ENCODE measurements at places on chromosomes 1 and 21.

DNA sequence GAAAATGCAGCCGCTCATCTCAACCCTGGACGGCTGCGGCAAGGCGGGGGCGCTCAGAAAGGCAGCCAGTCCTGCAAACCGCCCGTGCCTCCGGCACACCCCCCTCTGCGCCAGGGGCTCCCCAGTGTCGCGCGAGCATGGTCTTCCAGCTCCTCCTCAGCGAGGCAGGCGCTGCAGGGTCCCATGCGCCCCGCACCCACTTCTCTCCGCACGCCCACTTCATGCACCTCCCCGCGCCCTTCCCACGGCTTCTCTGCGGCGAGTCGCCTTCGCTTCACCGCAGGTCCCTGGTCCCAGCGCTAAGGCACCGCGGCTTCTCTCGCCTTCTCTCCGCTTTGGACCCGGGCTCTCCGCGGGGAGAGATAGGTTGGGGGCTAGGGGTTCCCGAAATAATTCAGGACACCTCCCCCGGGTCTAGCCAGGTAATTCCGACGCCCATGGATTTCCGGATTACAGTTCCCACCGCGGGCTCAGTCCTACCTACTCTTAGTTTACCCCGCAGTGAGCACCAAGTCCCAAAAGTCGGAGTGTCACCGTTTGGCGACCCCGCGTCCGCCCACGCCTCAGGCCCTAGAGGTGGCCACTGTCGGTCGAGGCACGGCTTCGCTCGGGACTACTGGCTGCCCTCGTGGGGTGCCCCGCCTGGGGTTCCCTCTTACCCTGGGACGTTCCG lies 67.5 kb downstream of the SYT2 start:
- no peak for DNase-seq

DNA sequence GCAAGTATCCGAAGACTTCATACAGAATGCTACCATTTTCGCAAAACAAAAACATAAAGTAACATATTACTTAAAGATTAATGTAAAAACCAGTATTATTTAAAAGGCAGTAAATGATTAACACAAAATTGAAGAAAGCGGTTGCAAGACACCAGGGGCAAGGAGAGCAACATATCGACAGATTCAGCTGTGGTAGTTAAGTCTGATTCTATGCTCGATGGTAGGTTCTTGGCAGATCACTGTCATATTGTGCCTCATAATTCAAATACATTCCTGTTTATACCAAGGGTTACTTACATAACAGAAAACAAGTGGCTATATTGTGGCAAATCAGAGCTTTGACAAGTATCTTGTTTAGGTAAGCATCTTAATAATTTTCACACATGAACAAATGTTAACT lies 37.7 kb downstream of the NRIP1 start:
- no peak for DNase-seq

DNA sequence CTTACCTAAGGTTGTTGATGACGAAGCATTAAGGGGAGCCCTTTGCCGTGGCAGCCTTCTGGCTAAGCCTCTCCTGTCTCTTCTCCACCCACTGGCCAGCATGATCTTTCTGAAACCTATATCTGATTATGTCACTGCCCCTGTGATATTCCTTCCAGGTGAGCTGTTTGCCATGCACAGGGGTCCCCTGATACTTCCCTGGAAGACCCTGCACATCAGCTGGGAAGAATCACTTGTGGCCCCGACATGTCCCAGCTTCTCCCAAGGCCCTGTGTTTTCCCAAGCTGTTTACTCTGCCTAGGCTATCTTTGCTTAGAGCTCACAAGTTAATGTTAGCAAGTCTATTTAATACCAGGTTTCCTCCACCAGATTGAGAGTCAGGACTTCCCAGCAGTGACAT lies 12.3 kb downstream of the RD3 start:
- DNase-seq, result no peak

GRCh38 chr1:166844791-166845190 lies 5.5 kb downstream of the POGK start:
- no peak for DNase-seq

GRCh38 chr1:30462826-30463425 lies 260.5 kb downstream of the MATN1 start:
- DNase-seq, result no peak

Data from glutamatergic neuron (in vitro differentiated cells).